ENCODE measurements at places on chromosomes 5 and 9.

- DNase-seq, result no peak
These were observed 89.9 kb downstream of the PIP5K1B start for GRCh38 chr9:68794898-68795297.

- no peak for DNase-seq
These were observed 50.9 kb upstream of the ANKH start for GRCh38 chr5:14922456-14922855.

- DNase-seq, result no peak
These were observed 599.6 kb upstream of the GRAMD2B start for GRCh38 chr5:125823572-125823971.

GRCh38 chr9:116096853-116097252, 56.7 kb upstream of the PAPPA start:
- DNase-seq, result no peak

DNA sequence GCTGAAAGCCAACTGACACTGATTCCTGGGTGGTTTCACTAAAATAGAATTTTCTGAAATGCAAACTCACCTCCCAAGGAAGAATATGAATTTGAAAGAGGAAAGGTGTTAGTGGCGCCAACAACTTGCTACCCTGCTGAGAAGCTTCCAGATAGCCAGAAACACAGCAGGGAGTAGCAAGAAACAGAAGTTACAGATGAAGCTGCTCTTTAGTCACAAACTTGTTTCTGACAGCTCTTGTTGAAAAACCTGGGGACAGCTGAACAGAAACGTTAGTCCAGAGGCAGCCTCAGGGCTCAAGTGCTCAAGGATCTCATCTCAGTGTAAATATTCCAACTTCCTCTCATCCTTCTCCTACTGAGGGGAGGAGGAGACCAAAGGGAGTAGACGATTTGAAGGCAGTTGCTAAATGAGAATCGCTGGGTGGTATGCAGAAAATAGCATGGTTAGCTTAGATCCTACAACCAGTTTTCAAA, 184.1 kb downstream of the PDE4D start:
- DNase-seq, result no peak

DNA sequence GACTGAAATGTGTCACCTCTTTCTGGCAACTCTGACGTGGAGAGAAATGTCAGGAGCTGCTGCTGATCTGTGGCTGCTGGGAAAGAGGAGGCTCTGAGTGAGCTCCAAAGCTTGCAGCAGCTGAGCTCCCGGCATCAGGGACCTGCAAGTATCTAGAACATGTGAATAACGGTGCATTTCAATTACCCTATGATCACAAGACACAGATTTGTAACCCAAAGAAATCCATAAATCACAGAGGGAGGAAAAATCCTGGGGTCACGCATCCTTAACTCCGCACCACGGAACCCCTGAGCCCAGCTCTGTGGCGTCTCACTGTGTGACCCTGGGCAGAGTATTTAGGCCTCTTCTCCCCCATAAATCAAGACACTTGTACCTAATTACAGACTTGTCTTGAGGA, 139.8 kb downstream of the IRX2 start:
- DNase-seq, result no peak

DNA sequence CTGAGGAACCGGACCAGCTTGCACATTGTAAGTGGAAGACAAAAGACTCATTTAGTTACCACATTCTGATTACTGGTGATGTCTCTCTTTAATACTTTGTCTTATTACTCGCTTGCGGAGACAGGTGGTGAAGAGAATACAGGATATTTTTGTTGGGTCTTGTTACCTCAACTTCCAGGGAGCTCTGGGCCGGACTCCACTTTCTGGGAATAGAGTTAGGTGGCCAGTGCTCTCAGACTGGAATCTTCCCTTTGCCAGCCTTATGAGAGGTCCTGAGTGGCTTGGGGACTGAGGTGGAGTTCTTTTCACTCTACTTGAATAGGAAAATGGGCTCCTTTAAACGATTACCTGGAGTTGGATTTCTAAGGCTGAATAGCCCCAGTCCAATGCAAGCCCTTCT, 33.3 kb upstream of the SPRY4 start:
- no peak for DNase-seq

- DNase-seq, result no peak
These were observed 545.8 kb upstream of the ARRDC3 start for GRCh38 chr5:91928754-91929521.

DNA sequence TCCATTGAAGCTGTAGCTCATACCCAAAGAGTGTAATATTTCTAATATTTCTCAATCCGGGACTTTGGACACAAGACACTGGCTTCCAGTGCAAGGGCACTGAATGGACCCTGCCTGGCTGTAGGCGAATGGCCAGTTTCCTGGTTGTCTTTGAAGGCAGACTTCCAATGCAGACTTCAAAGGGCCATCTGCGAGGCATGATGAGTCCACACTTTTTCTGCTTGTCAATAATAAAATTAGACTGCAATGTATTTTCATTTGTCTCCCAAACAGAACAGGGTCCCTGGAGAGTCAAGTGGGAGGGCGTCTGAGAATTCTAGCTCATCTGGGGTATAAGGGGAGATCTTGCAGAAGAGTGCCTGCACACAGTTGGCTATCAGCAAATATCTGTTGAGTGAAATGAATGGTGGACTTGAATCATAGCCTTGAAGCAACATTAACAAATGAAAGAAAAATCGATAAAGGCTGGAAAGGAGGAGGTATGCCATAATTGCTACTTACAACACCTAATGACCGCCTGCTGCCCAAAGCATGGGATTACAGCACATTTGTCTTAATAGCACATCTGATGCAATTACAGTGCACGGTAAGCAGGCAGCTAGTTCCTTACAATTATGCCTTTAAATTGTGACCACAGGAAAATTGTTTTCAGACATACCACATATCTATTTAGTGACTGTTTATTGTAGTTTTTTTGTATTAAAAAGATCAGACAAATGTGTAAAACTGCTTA, 137.5 kb downstream of the ARHGEF28 start:
- DNase-seq, result no peak

DNA sequence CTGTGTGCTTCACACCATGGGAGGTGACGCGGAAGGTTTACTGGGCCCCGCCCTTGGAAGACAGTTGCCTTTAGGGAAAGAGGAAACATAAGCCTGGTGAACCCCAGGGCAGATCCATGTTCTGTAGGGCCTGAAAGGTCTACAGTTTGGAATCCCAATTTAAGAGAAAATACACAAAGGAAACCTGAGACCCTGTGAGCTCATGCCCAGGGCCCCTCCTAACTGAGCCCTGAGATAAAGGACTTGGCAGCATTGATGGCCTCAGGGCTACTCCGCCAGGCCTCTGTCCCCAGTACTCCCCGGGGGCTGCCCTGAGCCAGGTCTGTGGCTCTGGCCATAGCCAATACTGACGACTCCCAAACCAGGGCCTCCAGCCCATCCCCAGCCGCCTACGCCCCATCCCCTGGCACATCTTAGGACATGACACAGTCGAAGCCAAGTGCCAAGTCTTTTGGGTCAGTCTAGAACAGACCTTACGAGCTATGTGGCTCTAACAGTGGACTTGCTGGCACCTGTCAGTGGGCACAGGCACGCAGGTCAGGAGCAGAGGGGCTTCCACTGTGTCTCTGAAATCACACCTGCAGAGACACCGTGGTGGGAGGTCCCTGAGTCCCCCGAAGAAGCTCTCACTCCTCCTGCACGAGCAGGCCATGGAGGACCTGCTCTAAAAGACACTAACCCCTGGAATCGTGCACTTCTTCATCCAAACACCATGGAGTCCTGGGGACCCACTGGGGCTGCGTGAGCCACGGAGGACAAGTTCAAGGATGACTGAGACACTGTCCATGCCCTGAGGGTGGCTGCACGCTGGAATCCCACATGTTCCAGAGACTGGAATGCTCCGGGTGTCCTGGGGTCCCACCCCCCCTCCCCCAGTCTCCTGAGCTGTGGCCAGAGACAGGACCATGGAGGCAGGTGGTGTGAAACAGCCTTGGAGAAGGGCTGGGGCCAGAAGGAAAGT, 40.3 kb upstream of the BARHL1 start:
- no peak for DNase-seq

- no peak for DNase-seq
These were observed 32.3 kb downstream of the NTRK2 start for GRCh38 chr9:84701801-84702200.

- DNase-seq, result no peak
These were observed 37.9 kb downstream of the PLEKHG4B start for GRCh38 chr5:129820-130219.
